ENCODE measurements at places on chromosomes 1 and 21. TPM values are rescaled to one million over a fixed set of nuclear protein-coding genes. Genes with fewer than 3 reads are reported as not detected.

DCDC2B gene
- not detected for total RNA-seq

PUSL1 gene
- 15.9 TPM for total RNA-seq

MPZ gene
- 0.29 TPM for total RNA-seq

OR2L2 gene
- total RNA-seq = 0.19 TPM

DFFA gene
- total RNA-seq = 55.7 TPM

SLC44A5 gene
- total RNA-seq = 11.6 TPM

DPT gene
- 1.9 TPM for total RNA-seq

GRIK3 gene
- not detected for total RNA-seq

BEND5 gene
- total RNA-seq = not detected
